NCI-H1417 (cell line): ENCODE measurements at places on chromosomes 1 and 21.
A peak's percentile ranks its signal among the peaks of the same experiment; 100 is the strongest.

DNA sequence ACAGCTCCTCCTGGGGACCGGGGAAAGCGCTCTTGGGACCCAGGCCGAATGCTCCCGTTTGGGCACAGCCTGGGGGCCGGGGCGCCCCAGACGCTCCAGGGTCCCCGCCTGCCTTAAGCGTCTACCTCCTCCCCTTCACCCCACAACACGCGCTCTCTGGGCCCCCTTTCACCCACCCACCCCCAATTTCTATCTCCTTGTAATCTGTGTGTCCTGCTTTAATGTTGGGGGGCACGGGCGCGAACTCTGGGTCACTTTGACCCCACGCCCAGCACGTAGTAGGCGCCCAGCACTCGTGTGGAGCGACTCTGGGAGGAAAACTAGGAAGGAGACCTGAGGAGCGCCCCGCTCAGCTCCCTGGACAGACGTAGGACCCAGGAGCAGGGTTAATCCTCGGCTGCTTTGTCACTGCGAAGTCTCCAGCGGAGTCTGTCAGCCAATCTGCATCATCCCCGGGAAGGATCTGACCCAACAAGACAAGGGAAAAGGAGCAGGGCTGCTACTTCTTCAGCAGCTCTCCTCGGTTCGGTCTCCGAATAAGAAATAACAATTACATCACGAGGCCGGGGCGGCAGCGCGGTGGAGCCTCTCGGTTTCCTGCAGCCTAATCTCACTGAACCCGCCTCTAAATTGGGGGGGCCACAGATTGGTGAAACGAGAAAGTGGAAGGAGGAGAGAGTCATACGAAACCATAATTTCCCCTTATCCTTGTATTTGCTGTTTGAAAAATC lies 757 bp upstream of the NRIP1 start:
- no peak for DNase-seq

DNA sequence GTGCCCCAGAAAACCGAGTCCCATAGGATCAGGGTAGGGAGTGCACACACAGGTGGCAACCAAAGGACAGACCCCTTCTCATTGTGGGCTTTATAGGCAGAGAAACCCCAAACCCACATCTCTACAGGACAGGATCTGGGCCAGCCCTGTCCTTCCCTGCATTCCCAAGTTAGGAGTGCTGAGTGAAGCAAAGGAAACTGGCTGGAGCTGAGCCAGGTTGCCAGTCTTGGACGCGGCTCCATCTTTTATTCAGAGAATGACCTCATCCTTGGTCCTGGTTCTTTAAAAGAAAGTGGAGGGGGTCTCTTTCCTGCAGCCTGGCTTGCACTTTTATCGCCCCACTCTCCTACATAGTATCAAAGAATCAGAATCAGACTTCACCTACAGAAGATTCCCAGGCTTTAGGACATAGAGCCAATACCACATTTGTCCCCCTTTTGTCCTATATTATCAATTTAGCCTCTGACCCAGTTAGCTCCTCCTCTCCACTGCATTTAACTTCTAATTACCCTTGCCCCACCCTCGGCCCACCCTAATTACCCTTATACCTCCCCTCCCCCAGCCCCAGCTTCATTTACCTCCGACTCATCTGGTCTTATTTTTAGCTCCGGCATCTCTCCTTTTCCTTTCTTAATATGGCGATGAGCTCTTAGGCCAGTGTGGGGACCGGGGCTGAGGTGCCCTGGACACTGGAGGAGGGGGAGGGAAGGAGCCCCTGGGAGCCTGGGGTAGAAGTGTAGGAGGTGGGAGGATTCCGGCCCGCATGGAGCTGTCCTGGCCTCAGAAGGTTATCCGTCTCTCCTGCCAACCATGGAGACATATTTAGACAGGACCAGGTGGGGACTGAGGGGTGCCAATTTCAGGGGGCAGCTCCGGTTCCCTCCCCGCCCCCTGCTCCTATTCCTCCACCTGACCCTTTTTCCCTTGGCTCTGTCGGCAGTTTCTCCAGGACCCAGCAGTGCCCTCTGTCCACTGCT lies at the start of gene CASQ1:
Gene CASQ1, plus strand, starts transcription at position 927 of the 977 bp plus-strand sequence. CDS start 177 bp downstream, outside the sequence.
- no peak for DNase-seq

DNA sequence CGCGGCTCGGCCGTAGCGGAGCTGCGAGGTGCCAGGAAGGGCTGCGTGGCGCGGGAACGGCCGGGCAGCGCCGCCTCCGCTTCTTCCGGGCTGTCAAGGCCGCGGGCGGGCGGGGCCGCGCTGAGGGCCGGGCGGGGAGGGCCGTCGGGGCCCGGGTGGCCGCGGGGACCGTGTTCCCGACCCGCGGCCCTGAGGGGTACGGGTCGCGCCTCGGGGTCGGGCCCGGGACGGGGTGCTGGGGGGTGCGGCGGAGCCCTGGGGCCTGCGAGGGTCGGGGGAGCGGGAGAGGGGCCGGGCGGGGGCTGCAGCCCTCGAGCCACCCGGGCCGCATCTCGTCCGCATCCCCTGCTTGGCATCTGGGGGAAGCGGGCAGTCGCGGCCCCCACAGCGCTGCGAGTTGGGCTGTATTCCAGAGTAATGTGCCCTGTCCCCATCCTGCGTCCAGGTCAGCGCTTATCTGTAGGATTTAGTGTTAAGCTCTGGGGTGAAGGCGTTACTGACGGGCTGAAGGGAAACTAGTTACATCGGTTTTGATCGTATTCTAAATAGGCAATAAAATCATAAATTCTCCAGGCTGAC lies 379 bp downstream of the RER1 start:
- peak; percentile 27 for DNase-seq

DNA sequence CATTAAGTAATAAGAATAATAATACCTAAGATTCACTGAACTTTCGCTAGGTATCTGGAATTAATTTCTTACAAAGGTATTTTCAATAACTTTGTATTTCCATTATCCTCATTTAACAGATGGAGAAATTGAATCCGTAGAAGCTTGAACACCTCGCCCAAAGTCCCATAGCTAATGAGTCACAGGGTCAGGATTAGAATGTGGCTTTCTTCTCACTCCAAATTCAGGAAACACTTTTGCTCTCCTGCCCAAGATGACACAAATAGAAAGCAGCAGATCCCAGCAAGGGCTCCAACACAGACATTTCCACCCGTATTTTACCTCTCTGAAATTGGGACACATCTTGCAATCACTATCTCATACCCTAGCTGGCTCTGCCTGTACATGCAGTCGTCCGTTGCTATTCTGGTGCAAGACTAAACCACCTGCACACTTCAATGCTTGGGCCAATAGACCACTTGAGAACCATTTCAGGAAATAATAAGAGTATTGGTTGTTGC lies 125.9 kb upstream of the GREM2 start:
- no peak for DNase-seq

DNA sequence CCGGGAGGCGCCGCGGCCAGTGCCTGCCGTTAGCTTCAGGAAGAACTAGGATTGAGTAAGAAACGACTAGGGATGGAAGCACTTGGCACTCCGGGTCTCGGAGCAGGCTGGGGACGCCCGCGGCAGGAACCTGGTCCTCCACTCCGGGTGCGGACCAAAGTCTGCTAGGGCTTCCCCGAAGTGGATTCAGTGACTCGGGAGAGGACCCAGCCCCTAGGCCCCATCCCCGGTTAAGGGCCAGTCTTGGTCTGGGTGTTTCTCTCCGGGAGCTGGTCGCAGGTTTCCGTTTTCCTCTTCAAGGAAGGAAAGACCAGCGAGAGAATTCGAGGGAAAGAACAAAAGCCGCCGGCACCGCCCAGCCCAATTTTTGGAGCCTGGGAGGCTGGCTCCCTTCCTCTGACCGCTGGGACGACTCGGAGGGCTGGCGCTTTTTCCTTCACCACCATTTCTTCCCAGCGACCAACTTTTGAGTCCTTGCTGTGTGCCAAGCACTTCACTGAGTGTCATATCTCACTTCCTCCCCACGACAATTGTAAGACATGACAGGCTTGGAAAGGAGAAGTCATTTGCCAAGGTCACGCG lies 16.8 kb upstream of the STMN1 start:
- DNase-seq: peak; percentile 90
